SK-N-SH treated with all-trans-retinoic acid at 6 μM for 48 hours (cell line): ENCODE measurements at places on chromosomes 5 and 9.

DNA sequence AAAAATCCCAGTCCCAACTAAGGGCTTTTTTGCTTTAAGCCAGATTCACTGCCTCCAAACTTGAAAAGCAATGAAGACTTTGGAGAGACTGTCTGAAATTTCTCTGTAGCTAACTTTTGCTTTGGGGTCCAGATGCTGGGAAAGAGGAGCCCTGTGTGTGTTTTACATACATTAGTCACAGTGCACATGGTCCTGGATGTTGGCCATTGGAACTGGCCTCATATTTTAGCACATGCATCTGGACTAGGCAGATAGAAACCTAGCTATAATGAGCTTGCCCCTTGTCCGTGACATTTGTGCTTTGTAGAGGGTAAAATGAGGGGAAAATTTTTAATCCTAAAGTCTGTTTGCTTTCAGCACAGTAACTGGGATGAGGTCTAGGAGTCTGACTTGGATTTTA lies 421.7 kb downstream of the CDK5RAP2 start:
- no peak for ATAC-seq

DNA sequence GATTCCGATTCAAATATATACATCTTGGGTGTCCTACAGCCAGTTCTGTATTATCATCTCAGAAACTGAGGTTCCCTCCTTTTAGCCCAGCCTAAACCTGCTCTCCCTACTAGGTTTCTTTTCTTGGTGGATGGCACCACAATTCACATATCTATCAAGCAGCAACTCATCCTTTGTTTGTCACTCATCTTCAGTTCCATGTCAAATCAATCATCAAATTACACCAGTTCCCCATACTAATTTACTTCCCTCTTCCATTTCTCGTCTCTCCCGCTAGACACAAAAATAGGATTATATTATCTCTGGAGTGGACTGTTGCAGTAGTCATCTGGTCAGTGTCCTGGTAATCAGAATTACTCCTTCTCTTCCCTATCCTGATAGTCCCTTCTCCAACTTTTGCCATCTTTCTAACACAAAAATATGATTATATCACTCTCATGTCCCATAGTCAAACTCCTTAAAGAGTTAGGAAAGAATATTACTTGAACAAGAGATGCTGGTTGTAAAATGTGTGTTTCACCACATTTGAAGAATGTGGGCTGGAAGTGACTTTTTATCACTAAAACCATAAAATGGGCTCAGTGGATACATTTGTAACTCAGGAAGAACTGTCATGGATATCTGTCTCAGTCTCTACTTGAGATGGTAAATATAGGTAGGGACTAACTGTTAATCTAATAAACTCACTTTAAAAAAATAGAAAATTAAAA lies 69.1 kb upstream of the RICTOR start:
- no peak for ATAC-seq

DNA sequence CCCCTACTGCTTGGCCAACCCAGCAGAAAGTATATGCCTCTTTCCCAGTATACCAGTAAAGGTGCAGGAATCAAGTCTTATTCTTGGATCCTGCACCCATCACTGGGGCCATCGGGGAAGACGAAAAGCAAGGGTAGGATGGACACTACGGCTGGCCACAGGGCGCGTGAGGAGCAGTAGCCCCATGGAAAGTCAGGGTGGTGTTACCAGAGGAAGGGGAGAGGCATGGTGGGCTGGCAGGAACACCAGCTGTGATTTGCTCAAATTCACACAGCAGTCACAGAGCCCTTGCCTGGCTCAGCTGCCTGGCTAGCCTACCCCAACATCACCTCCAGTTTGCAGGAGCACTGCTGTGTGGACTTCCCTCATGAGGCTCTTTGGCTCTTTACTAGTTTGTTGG lies 34.5 kb upstream of the SAP30L start:
- ATAC-seq = no peak

DNA sequence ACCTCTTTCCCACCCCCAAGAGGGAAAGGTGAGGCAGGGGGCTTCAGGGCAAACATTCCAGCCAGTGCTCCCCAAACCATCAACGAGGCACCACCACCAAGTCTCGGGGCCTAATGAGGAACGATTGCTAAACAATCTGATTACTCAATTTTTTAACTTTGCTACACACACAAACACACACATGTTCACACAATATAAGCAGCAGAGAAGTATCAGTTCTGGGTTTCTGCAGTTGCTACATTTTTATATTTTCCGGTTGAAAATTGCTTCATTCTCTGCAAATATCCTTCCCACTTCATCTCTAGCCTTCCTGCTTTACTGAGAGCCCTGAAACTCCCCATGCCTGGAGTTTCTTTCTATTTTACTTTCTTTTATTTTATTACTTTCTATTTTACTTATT lies 60.2 kb downstream of the FEM1C start:
- no peak for ATAC-seq

DNA sequence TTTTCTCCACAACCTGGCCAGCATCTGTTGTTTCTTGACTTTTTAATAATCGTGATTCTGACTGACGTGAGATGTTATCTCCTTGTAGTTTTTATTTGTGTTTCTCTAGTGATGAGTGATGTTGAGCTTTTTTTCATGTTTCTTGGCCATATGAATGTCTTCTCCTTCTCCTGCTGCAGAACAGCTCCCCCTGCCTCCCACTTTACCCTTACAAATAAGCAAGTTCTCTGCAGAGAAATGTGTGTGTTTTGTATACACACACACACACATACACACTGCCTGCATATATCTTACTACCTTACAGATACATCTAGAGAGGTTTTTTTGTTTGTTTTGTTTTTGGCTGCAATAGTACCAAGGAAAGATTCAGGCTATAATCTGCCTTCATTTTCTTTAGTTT lies 88.7 kb upstream of the PHF24 start:
- no peak for ATAC-seq

GRCh38 chr5:68428231-68428811 lies 212.8 kb downstream of the PIK3R1 start:
- no peak for ATAC-seq

DNA sequence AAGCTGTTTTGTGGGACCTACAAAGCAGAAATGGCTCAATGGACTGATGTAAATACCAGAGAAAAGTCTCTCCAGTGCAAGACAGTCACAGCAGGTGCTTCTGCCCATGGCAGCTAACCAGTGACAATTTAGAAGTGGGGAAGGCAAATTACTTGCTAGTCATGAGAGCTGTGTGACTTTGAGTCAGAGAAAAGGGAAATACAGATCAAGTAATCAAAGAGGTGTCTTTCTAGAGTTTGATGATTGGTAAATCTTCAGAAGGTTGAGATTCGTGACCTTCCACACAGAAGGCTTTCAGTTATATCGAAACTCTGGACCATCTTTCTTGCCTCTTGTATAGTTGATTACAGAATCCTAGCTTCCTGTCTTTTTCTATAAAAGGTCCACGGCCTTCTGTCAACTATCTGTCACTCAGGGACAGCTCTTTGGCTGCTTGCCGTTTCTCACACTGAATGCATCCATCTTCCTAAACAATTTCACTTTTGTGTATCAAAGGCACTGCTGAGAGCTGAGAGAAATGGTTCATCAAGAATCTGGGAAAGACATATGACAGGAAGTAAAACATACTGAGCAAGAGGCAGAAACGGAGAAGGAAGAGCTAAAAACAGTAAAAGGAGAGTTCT lies 993.9 kb upstream of the ACO1 start:
- no peak for ATAC-seq

GRCh38 chr5:176733406-176734262 lies 76.7 kb upstream of the UNC5A start:
- ATAC-seq = no peak

DNA sequence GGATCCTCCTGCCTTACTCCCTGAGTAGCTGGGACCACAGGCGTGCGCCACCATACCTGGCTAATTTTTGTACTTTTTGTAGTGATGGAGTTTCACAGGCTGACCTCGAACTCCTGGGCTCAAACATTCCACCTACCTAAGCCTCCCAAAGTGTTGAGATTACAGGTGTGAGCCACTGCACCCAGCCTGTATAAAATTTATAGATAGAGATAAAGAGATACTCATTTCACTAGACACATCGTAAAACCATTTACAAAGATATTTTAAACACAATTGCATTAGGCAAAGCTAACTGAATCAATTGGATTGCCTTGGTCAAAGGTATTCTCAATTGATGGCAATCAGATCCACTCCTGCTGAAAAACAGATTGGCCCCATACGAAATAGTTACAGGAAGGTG lies 52.0 kb downstream of the PDE6A start:
- no peak for ATAC-seq

GRCh38 chr9:109597496-109597895 lies 99.4 kb upstream of the PTPN3 start:
- no peak for ATAC-seq

DNA sequence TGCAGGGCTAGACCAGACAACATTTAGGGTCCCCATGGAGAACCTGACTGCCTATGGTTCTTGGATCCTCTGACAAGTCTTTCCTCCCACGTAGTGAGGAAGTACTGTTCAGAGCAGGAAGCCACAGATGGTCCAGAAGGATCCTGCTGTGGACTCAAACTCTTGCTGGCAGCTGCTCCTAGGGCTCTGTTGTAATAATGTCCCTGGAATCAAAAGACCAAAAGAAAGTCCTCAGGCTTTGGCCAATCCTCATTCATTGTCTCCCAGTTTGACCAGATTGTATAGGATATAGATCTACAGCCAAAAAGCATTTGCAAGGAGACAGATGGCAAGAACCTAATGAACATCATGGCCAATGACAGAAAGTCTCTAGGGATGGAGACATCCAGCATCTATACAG lies 53.9 kb downstream of the SEMA6A start:
- ATAC-seq = no peak

- peak; percentile 66 for ATAC-seq
Measured at GRCh38 chr9:34380511-34381315, 4.0 kb upstream of the MYORG start.
